ENCODE measurements at places on chromosomes 11 and 22. TPM values are rescaled to one million over a fixed set of nuclear protein-coding genes. Genes with fewer than 3 reads are reported as not detected.

Gene OR52E2
- not detected for total RNA-seq

GRCh38 chr11:130094614-130095013 is 24.9 kb downstream of the APLP2 start:
- DNase-seq = no peak

GRCh38 chr11:20117291-20117690 is 43.0 kb downstream of the DBX1 start:
- no peak for DNase-seq

- DNase-seq = no peak
These were observed 4.4 kb downstream of the DUSP8 start for GRCh38 chr11:1567721-1568100.

Gene SOX10
- not detected for total RNA-seq

DNA sequence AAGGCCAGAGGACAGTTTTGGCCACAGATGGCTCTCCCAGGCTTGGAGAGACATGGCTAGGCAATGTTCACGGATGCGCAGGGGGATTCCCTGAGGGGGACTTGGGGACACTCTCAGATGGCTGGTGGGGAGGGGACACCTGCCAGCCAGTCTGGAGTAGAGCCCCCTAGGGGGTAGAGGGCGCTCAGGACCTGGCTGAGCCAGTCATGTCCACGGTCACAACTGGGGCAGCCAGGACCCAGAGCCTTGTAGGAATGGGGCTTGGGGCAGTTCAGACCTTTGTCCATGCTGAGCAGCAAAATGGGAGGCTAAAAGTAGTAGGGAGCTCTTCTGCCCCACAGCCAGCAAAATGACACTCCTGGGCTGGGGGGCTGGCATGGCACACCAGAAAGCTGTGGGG is 1.7 kb downstream of the CSDC2 start:
- no peak for DNase-seq

- DNase-seq = no peak
These were observed 1.3 kb downstream of the C22orf31 start for GRCh38 chr22:29060251-29060869.
